Renal cortex interstitium (tissue), 15 donors: ENCODE measurements at places on chromosomes 1 and 21. TPM values are rescaled to one million over a fixed set of nuclear protein-coding genes. Genes with fewer than 3 reads are reported as not detected.

The TSPAN2 gene
- 37.8 TPM for polyA plus RNA-seq

The CLEC20A gene
- polyA plus RNA-seq = 0.24 TPM

The SPRR2F gene
- not detected for polyA plus RNA-seq

The TPTE gene
- polyA plus RNA-seq = not detected

GRCh38 chr21:40729761-40730425 is 117.1 kb downstream of the DSCAM start:
- no peak for DNase-seq

GRCh38 chr1:119778886-119779560 is 10.3 kb upstream of the HMGCS2 start:
- DNase-seq = no peak
